ENCODE measurements at places on chromosomes 11 and 22. TPM values are rescaled to one million over a fixed set of nuclear protein-coding genes. Genes with fewer than 3 reads are reported as not detected.

DNA sequence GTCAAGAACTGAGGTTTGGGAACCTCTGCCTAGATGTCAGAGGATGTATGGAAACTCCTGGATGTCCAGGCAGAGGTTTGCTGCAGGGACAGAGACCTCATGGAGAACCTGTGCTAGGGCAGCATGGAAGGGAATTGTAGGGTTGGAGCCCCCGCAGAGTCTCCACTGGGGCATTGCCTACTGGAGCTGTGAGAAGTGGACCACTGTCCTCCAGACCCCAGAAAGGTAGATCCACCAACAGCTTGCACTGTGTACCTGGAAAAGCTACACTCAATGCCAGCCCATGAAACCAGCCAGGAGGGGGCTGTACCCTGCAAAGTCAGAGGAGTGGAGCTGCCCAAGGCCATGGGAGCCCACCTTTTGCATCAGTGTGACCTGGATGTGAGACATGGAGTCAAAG is 29.5 kb downstream of the CHST1 start:
- no peak for DNase-seq

GRCh38 chr11:58446294-58446693 is 4.3 kb upstream of the OR5B12 start:
- no peak for DNase-seq

DNA sequence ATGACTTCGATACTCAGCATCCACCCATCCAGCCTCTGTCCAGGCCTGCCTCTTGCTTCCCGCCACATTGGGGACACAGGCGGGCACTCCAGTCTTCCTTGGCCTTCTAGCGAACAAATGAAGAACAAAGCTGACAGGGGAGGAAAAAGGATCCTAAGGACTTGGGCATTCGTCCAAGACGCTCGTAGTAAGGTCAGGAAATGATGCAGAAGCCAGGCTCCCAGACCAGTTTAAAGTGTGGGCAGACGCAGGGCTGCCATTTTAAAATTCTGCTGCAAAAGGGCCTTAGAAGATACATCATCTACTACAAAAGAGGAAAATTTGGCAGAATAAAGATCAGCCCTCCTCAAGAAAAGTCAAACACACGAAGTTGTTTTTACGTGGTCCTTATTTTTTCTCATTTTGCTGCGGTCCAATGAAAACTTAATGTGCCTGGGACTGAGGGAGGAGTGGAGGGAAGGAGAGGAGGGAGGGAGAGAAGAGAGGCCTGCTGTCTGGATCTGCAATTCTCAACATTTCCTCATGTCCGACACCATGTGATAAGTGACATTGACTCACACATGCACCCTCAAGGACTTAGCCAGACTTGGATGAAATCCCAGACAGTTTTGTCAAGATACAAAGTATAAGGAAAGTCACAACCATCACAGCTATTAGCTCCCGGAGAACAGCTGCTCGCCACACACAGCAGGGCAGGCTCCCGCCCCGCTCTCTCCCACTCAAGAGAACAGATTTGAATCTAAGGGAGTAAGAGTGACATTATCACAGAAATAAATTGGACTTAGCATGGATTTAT is 5.7 kb downstream of the DNAL4 start:
- no peak for DNase-seq

DNA sequence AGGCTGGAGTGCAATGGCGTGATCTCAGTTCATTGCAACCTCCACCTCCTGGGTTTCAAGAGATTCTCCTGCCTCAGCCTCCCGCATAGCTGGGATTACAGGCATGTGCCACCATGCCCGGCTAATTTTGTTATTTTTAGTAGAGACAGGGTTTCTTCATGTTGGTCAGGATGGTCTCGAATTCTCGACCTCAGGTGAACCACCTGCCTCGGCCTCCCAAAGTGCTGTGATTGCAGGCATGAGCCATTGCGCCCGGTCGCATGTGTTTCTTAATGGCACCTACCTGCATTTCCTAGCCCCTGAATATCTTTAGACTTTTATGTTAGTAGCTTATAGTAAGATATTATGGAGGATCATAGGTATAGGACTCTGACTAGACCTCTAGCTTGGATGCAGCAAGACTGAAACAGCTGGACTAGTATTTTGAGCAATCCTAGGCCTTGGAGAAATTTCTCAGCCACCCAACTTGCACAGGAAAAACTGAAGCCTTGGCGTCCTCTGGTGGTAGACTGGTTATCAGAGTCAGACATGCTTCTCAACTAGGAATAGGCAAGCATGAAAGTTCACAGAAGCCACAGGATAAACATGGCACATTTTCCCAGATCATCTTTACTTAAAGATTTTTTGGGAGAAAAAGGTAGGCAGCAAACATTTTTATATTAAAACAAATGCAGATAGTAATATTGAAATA is 22.7 kb upstream of the C1QTNF4 start:
- DNase-seq: no peak

DNA sequence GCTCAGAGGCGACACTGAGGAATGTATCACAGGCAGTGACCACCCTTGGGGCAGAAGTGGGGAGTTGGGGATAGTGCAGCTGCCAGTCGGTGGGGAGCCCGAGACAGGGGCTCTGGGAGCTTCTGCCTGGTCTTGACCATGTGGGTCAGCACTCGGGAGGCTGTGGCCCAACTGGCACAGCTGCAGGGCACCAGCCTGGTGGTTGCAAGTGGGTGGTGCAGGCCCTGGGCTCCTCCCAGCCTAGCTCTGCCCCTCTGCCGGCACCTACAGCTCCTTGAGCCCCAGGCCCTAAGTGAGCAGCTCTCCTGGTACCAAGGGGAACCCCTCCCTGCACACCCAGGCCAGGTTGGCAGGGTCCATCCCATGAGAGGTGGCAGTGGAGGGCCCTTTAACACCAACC is 12.6 kb upstream of the RASL10A start:
- DNase-seq: no peak

DNA sequence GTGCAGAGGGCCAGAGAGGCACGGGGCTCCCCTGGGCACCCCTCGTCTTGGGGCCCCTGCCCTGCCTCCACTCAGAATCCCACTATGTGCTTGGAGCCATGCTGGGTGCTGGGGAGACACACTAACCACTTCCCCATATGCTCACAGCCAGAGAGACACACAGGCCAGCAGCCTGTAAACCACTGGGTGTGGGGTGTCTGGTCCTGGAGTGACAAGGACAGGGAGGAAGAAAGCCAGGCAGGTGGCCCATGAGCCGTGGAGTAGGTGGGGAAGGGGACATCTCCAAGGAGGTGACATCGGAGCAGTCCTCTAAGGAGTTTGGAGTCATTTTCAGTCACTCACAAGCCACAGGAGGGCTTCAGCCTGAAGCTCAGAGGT is 58.9 kb downstream of the CDKN1C start:
- no peak for DNase-seq

DNA sequence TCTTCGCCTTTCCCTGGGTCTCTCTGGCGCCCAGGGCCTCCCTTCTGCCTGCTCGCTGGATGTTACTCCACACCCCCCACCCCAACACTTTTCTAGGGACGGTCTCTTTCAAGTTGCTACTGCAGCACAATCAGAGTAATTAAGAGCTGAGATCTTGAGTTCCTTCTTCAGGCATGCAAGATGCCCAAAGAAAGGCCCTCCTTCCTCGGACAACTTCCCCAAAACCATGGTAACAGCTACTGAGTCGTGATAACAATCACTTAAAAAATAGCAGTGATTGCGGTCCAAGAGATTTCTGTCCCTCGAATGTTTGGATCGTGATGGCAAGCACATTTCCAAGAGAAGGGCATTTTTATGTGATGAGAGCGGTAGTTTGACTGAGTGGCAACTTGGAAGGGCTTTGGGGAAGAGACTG is 638 bp upstream of the TENM4 start:
- no peak for DNase-seq

DNA sequence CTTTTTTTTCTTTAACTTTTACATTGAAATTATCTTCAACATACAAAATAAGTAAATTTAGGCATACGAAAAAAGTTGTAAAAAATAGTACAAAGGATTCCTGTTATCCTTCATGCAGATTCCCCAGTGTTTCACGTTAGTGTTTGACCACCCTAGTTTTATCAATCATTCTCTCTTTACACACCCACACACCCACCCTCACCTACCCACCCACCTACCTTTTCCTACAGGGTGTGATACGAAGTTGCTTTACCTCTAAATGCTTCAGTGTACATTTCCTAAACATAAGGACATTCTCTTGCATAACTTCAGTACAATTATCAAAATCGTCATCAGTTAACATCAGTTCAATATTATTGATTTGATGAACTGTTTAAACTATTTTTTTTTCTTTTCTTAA is 37.0 kb downstream of the HIPK3 start:
- DNase-seq: no peak

GRCh38 chr11:10893714-10894151 is 35.9 kb upstream of the ZBED5 start:
- DNase-seq: no peak

DNA sequence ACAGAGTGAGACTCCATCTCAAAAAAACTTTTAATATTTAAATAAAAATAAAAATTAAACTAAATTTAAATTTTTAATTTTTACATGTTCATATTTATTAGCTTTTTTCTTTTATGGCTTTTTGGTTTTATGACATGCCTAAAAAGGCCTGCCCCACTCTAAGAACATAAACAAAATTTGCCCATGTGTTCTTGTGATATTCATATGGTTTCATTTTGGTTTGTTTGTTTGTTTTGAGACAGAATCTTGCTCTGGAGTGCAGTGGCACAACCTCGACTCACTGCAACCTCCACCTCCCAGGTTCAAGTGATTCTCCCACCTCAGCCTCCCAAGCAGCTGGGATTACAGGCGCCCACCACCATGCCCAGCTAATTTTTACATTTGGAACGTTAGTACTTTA is 27.7 kb downstream of the SUSD2 start:
- no peak for DNase-seq

GRCh38 chr11:131077340-131077739 is 161.1 kb upstream of the SNX19 start:
- no peak for DNase-seq

GRCh38 chr11:103234974-103235373 is 125.7 kb downstream of the DYNC2H1 start:
- no peak for DNase-seq

DNA sequence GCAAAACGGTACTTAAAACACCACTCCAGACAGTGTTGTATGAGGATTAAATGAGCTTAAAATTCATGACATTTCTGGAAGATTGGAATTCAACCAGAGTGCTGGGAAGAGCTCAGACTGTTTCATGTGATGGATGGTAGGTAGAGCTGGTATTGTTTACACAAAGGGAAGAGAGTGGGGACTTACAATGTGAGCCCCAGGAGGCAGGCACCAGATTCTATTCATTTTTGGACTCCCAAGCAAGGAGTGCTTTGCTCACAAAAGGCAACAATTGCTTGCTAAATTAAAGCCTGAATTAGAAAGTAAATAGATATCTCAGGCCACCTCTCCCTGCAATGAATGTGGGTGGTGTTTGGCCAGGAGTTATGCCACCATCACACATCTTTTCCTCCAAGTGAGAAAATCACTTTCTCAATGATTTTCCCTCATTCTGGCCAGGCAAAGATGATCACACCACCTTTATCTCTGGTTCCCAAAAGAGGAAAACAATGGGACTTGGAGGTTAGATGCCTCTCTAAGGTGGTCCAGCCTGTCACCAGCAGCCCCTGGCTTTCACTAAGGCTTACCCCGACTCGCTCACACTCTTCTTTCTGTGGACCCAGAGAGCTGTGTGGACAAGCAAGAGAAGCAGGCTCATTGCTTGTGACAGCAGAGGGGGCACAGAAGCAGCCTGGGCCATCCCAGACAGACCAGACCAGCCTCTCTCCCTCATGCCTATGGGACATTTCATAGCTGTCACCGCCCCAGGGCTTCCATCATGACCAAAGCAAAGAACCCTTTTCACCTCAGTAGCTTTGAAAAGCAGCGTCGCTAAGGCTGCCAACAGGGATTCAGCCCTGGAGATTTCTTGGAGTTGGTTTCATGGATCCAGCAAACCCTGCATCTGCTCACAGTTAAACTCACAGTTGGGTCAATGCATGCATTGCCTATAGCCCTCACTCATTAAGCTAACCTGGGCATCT is 63.5 kb upstream of the DRD2 start:
- no peak for DNase-seq

The SLC22A9 gene
- total RNA-seq: not detected

The MMP11 gene
- not detected for total RNA-seq

The RBM4 gene
- 86.8 TPM for total RNA-seq

The ZNF143 gene
- total RNA-seq: 20.7 TPM

The PSMA1 gene
- 142 TPM for total RNA-seq

Measured in omental fat pad (tissue), 4 donors.